Activated CD4-positive, CD25-positive, alpha-beta regulatory T cell (primary cell): ENCODE measurements at places on chromosomes 1 and 21.

DNA sequence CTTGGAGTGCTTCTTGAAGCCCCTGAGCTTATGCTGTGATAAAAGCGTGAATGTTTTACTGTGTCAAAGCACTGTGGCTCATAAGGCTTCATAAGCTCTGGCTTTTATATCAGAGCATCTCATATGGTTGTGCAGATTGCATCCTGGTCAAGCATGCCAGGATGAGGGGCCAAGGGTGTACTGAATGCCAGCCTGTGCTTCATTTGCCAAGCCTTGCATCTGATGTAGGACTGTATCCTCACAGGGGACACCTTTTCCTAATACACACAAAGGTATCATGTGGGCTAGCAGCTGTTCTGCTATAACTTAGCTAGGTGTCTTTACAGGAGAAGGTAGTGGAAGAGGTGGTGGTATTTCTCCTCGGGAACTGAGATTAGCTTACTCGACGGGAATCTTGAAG is 134.7 kb downstream of the ST6GALNAC3 start:
- DNase-seq = no peak

GRCh38 chr1:155911156-155912055 is at the start of gene RIT1:
RIT1 (minus strand) TSS chr1:155911349; CDS start chr1:155910761, 588 bp downstream.
- DNase-seq = peak; percentile 66

DNA sequence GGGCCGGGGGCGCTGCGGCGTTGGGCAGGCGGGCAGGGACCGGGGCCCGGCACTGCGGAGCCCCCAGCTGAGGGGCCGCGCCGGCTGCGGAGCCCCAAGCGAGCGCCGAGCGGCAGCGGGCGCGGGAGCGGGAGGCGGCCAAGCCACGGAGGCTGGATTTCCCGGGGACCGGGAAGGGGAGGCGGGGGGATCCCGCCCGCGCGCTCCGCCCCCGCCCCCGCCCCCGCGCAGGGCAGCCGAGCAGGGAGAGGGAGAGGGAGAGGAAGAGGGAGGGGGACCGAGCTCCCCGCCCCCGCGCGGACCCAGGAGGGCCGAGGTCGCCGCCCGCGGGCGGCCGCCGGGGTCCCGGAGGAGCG is at the start of gene DLGAP3:
TSS of gene DLGAP3 (minus strand) at position 154 of the 356 bp plus-strand sequence. CDS start 24,267 bp downstream, outside the sequence.
- DNase-seq = no peak

DNA sequence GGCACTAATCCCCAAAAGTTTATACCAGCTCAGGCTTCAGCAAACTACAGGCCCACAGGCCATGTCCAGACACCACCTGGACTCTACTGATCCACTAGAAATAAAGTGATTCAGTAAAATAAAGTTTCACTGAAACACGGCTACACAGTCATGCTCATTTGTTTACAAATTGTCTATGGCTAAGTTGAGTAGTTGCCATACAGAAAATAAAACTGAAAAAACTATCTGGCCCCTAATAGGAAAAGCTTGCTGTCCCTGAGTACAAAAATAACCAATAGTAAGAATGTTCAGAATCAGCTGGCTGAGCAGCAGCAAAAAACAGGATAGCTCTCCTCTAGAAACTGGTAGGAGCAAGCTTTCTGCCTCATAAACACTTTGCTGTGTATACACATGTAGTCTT is 221.5 kb downstream of the RERE start:
- no peak for DNase-seq

- DNase-seq = no peak
Observed at GRCh38 chr1:45765999-45766792, 15.7 kb upstream of the IPP start.

DNA sequence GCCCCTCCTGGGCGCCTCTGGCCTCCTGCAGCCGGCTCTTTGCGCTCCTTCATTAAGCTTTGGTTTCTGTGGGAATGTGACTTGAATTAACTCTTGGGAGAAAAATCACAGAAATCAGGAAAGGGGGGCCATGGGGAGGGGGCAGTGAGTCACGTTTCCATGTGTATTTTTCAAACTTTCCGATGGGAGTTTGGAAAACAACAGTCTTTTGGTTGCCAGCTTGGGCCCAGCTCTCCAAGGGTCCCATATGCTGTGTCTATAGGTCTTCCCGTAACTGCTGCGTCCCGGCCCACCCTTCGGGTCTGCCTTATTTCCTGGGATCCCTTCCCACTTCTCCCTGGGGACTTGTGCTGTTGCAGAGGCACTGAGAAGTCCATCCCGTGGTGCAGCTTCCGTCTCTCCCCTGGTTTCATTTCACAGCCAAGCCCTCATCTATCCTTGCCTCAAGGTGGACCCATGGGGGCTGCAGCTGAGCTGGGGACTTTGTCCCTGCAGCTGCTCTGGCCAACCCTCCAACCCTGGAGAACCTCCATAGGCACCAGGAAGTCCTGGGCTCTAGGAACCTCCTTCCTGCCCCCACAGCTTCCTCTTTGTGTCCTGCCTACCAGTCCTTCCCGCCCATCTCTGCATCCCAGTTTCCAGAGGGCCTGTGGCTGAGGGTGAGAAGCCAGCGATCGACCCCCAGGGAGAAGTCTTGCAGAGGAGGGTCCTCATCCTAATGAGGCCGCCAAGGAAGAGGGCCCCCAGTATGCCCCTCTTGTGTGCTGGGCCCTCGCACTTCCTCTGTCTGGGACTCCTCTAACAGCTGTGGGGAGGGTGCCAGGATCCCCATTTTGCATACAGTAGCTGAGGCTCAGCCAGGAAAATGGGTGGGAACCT is 11.6 kb upstream of the LMNA start:
- no peak for DNase-seq

DNA sequence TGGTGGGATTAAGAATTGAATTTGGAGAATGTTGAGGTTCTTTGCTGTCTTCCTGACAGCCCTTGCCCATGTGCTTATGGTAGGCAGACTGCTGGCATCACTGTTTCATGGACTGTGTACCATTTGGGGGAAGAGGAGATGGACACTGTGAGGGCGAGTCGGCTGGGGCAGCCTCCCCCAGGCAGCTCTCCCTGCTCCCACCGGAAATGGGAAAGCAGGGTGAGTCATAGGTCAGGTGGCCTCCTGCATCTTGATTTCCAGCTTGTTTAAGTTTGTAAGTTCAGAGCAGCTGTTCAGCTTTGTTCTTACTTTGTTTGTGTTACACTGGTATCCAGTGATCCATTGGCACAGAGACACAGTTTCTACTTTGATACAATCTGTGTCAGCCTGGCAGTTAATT is 87.2 kb upstream of the CNIH3 start:
- DNase-seq = no peak

DNA sequence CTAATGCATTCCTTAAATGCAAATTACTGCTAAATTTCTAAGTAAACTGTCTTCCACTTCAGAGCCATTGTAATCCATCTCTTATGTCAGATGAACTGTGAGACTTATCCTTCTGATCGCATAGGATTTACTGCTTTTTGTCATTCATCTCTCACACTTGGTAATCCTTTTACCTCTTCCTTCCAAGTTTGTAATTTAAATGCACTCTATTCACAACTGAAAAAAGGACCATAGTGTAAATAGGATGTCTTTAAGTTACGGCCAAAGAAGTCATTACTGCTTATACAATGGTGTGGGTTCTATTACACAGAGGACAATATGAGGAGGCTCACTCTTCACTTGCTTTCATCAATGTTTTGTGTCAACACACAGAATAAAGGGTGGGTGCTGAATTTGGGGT is 393.3 kb downstream of the PTBP2 start:
- DNase-seq = no peak

DNA sequence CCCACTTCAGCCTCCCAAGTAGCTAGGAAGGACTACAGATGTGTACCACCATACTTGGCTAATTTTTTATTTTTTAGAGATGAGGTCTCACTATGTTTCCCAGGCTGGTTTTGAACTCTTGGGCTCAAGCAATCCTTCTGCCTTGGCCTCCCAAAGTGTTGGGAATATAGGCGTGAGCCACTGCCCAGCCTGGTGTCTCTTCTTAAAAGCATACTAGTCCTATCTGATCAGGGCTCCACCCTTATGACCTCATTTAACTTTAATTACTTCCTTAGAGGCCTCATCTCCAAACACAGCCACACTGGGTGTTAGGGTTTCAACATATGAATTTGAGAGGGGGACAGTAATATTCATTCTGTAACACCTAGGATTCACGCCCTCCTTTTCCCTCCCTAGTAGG is 130.9 kb downstream of the GLIS1 start:
- DNase-seq = no peak

- no peak for DNase-seq
Observed at GRCh38 chr1:82059959-82060358, 259.2 kb downstream of the ADGRL2 start.

GRCh38 chr1:242401937-242402336 is 122.6 kb downstream of the PLD5 start:
- no peak for DNase-seq

DNA sequence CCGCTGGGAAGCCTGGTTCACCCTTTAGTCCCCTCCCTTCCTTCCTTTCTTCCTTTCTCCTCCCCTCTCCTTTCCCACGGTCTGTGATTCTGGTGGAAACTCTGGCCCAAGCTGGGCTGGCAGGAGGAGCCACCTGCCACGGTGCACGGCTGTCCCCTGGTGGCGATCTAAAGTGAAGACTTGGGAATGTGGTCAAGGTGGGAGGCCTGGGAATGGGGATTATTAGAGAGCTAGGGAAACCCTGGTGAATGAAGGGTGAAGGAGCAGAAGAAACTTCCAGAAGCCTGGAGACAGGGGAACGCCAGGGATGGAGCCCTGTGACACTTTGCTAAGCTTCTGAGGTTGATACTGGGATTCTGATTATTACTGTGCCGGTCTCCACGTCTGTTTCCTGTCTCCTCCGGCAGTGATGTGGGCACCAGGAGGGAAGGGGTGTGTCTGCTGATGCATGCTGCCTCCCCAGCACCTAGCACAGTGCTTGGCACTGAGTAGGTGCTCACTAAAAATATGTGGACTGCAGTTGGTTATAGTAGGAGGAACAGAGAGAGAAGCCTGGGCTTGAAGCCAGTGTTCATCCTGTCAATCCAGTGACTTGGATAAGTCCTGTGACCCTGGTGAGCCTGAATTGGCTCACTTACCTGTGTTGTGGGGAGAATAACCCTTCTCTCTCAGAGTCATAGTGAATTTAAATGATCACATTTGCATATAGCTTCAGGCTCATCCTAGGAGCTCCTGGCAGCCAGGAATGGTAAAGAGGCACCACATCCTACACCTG is 71.2 kb upstream of the NBPF3 start:
- peak; percentile 43 for DNase-seq

GRCh38 chr1:231990388-231990787 is 363.8 kb downstream of the DISC1 start:
- DNase-seq = no peak

DNA sequence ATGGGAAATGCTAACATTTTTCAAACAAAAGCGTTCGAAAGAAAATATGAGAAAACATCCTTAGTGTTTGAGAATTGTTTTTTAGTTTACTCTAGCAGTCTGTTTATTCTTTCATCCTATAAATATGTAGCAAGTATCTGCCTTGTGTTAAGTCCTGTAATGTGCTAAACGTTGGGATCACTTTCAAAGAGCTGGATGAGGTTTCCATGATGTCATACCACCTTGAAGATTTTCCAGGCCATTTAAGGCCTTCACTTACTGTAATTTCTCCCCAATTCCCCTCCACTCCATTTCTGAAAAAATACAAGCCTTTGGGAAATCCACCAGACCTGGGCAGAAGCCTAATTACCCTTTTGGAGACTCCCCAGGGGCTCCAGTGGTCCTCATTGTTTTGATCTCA is 24.2 kb upstream of the CTBS start:
- DNase-seq = no peak

DNA sequence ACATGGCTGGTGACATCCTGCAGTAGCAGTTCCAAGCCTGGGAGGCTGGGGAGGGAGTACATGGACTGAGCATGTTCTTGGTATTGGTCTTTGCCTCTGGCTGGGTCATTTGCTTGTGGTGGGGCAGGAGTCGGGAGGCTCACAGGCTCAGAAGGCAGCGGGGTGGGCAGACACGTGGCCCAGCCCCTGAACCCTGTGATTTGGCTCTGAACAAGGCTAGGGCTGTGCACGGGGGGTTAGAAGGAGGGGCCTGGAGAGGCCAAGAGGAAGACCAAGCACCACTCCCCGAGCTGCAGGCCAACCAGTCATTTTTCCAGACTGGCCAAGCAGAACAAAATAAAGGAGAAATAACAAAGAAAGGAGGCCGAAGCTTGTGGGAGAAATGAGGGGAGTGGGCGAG is 9.7 kb upstream of the PRELP start:
- DNase-seq = no peak

- DNase-seq = no peak
Observed at GRCh38 chr1:235054466-235054865, 74.2 kb downstream of the TOMM20 start.

- no peak for DNase-seq
Observed at GRCh38 chr21:45885597-45885929, 96.0 kb upstream of the COL6A1 start.

DNA sequence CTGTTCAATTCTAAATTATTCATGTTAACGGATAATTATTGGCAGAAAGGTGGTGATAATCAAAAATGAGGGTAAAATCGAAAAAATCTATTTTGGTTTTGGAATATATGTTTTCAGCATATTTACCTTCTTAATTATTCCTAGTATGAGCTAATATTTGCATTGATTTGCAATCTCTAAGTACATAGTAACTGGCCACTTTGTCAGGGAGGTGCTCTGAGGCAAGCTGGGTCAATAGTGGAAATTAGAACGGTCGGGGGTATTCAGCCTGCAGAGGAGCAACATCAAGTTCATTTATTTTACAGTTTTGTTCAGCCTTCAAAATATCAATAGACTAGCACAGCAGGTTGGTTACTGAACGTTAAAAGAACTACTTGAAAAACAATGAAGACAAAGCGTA is 1.8 kb downstream of the OTUD7B start:
- DNase-seq = no peak

- peak; percentile 37 for DNase-seq
Observed at GRCh38 chr1:52633291-52633754, 355 bp downstream of the SHISAL2A start.

DNA sequence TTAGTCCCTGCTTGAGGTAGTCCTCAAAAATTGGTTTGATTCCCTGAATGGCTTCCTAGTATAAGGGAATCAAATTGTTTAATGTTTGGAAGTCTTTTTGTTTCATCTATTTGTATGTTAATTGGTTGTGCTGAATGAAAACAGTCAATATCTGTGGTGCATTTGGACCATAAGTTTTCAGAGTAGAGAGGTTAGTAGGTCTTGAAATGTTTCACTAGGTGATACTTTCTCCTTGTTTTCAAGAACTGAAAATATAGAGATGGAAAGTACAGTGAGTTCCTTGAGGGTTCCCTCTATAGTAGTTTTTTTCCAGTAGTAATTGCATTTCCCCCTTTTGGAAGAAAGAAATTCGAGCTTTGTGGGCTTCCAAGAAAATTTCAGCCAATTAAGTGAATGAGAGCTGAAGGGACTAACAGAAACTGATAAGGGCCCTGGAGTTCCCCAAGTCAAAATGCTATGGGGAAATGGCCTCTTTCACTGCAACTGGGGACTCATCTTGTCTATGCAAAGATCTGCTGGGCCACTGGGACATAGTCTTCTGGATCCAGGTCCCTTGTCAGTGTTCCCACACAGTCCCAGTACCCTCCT is 18.6 kb upstream of the CEP350 start:
- DNase-seq = no peak

DNA sequence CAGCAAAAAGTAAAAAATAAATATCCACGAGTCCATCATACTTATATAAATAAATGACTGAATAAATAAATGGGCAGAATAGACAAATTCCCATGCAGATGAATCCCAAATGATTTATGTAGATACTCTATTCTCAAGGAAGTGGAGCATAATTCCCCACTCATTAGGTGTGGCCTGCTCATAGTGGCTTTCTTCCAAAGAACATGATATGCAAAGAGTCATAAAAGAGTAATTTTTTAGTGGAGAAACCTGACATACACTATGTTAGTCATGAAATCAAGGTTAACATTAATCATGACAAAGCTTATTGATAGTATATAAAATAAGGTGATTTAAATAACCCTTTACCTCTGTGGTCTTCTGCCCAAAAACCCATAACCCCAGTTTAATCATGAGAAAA is 298.9 kb downstream of the DPYD start:
- DNase-seq = no peak
